Retinal pigment epithelial cell (primary cell): ENCODE measurements at places on chromosomes 2 and 18.

- peak; percentile 76 for DNase-seq
Measured at GRCh38 chr2:203626952-203627681, 79.3 kb upstream of the CD28 start.

GRCh38 chr18:54134053-54134452, 90.4 kb downstream of the MBD2 start:
- DNase-seq, result no peak

- no peak for DNase-seq
Measured at GRCh38 chr2:127637236-127637630, 8.7 kb upstream of the GPR17 start.

GRCh38 chr2:23135481-23136100, 249.4 kb upstream of the KLHL29 start:
- peak; percentile 62 for DNase-seq

GRCh38 chr2:71620851-71621251, 167.5 kb downstream of the DYSF start:
- DNase-seq, result no peak

- DNase-seq, result no peak
Measured at GRCh38 chr2:224417361-224417729, 15.4 kb upstream of the FAM124B start.

GRCh38 chr2:177036747-177037146, 175.8 kb upstream of the HNRNPA3 start:
- no peak for DNase-seq

- no peak for DNase-seq
Measured at GRCh38 chr2:26312471-26312870, 33.5 kb upstream of the SELENOI start.

DNA sequence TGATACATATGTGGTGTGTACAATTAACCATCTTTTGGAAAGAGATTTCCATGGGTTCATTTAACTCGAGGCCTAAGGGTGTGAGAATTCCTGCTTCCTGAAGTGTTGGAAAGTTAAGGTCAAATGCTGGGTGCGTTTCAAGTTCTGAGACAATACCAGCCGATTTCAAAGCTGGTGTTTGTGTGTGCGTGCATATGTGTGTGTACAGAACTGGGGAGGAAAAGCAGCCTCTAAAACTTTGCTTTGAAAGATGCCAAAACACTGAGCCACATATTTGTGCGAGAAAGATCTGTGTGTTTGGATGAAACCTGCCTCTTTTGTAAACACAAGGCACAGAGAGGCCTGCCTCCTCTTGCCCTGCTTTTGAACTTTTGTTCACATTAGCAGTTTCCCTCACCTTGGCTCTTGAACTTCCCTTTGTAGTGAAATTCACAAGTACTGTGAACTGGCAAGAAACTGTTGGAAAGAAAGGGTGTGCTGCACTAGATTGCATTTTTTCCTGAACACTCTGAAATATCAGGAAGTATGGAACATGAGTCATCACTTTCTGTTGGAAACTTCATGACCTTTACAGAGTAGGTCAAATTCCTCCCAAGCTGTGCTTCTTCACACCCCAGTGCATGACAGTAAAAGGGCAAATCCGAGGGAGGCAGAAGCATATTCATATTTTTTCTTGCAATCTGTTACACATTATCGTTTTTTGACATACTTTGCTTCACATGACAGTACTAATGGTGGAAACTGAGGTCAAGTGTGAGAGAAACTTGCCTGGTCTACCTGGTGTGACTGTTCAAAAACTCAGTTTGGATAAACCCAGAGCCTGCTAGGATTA, 20.0 kb upstream of the CAVIN2 start:
- DNase-seq, result peak; percentile 81

- DNase-seq, result no peak
Measured at GRCh38 chr2:26681656-26682055, 10.9 kb upstream of the KCNK3 start.

DNA sequence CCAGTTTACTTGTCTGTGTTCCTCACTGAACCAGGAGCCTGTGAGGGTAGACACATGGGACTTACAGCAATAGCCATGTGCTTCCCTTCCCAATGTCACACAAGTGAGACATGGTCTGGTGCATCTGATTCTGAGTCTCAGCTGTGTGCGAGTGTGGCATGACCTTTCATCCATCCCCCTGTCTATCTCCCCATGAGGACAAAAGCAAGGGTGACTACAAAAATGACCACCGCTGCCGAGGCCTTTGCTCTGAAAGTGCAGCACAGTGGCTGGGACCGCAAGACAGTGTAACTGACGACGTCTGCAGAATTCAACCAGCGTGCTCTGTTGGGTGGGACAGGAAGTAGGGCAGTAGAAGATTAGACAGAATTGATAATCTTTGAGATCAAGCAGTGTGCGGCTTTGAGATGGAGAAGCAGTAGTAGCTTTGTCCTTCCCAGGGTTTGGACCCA, 50.5 kb downstream of the RAB31 start:
- DNase-seq, result no peak

- DNase-seq, result no peak
Measured at GRCh38 chr2:161321944-161322648, 13.9 kb downstream of the PSMD14 start.

DNA sequence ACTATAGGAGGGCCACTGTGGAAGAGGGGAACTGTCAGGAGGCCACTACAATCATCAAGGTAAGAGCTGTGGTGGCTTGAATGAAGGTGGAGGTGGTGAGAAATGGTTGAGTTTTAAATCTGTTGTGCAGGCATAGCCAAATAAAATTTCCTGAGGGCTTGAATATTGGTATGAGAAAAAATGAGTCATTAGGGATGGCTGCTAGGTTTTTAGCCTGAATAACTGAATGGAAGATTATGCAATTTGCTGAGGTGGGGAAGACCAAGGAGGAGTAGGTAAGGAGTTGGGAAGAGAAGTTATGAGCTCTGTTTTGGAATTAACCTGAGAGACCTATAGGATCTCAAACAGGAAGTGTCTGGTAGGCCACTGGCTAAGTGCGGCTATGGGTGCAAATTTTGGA, 84.0 kb downstream of the KLHL14 start:
- no peak for DNase-seq

GRCh38 chr2:218780851-218781690, 876 bp upstream of the CYP27A1 start:
- no peak for DNase-seq

GRCh38 chr2:35454966-35455638, 900.5 kb upstream of the CRIM1 start:
- no peak for DNase-seq

DNA sequence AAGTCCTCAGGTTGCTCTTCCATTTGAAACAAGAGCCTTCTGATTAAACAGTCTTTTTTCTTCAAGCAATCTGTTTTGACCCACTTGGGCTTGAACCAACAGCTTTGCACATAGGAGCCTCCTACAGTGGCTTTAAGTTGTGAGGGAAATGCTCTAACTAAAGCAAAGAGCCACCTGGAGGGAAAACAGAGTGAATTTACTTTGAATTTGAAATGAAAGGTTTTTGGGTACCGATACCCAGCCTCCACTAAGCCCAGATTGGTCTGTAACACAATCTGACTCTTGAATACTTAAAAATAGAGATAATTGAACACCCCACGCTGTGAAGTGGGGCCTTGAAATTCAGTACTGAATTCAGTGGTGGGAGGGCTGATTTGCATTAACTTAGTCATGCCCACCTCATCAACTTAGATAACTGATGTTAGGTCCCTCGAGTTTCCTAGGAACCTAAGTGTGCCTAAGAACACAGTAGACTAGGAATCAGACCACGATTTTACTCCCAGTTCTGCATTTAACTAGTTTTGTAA, 56.3 kb upstream of the ACVR1C start:
- no peak for DNase-seq

DNA sequence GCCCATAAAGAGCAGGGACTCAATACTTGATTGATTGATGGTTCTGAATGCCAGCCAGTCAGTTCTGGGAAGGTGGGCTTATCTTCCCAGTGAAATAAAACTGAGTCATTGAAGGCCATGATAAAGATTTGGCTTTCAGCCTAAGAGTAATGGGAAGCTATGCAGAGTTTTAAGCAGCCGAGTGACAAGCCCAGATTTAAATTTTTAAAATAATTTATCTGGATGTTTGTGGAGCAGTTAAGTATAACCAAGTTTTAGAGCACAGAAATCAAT, 122.8 kb downstream of the RAPGEF4 start:
- peak; percentile 54 for DNase-seq

DNA sequence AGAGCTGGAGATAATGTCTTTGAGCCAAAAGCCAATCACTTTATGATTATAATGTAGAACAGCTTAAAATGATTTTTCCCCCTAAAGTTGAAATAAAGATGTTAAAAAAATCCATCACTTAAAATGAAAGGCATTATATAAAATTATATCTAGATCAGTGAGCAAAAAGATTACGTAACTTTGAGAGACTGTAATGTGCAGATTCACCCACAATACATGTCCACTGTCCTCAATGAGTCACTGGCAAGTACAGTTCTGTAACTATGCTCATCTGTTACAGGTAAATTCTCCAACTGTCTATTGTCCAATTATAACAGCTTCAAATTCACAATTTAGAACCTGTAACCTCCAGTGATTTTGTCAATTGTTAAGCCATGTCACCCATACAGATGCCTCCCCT, 19.0 kb downstream of the FAM161A start:
- DNase-seq, result no peak

GRCh38 chr18:21000667-21001066, 110.9 kb downstream of the ROCK1 start:
- no peak for DNase-seq

DNA sequence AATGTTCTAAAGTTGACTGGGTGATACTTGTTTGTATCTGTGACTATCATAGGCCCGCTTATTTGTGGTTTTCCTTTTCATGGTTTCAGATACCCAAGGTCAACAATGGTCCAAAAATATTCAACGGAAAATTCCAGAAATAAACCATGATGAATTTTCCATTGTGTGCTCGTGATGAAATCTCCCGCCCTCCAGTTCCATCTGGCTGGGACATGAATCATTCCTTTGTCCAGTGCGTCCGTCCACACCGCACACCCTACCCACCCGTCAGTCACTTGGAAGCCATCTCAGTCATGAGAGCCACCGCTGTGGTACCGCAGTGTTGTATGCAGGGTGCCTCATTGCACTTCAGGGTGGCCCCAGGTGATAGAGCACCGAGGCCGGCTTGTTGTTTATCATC, 268.2 kb upstream of the PXDN start:
- no peak for DNase-seq

- no peak for DNase-seq
Measured at GRCh38 chr2:182452456-182452990, 25.7 kb upstream of the PDE1A start.

DNA sequence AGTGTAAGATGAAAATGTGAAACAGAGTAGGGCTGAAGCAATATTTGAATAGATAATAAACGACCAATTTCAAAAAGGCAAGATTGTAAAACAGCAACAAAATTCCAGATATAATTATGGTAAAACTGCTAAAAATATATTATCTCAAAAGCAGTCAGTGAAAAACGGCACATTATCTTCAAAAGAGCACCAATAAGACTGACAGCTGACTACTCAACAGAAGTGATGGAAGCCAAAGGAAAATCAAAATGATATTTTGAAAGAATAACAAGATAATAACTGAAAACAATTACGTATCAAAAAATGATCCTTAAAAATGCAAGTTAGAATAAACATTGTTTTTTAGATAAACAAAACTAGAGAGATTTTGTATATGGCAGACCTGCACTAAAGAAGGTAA, 920.6 kb upstream of the FAM98A start:
- DNase-seq, result no peak

GRCh38 chr2:168338292-168338691, 90.9 kb upstream of the STK39 start:
- no peak for DNase-seq

DNA sequence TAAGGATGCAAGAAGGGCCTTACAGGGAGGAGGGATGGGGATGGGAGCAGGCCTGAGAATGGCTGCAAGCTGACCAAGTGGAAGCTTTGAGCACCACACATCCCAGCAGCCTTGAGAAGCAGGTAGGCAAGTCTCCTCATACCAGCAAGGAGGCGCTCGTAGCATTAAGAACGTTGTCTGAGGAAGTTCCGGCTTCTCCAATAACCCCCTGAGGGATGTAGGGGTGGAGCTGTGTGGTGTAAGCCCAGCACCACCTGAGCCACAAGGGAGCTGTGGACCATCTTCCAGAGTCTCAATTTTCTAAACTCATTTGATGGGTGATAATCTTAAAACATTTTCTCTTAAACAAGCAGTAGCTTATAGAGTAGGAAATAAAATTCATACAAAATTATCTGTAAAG, 50.6 kb downstream of the ST3GAL5 start:
- no peak for DNase-seq

DNA sequence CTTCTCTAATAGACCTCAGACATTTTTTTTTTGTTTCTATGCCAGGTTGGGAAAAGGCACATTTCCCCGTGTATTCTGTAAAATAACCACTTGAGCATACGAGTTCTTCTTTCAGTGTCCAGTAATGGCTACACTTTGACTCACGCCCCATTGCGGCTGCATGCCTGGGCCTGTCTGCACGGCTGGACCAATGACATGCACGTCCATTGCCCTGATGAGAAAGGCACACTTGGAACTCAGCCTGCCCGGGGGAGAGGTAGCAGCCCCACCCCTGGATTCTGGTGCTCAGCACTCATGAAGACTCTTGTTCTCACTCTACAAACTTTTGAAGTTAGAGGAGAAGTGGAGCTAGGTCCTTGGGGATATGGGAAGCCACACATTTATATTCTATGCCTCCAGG, 5.8 kb downstream of the PCARE start:
- DNase-seq, result no peak

GRCh38 chr18:21117409-21118131, 6.0 kb upstream of the ROCK1 start:
- no peak for DNase-seq

- DNase-seq, result no peak
Measured at GRCh38 chr2:148554459-148555247, 89.9 kb upstream of the EPC2 start.

DNA sequence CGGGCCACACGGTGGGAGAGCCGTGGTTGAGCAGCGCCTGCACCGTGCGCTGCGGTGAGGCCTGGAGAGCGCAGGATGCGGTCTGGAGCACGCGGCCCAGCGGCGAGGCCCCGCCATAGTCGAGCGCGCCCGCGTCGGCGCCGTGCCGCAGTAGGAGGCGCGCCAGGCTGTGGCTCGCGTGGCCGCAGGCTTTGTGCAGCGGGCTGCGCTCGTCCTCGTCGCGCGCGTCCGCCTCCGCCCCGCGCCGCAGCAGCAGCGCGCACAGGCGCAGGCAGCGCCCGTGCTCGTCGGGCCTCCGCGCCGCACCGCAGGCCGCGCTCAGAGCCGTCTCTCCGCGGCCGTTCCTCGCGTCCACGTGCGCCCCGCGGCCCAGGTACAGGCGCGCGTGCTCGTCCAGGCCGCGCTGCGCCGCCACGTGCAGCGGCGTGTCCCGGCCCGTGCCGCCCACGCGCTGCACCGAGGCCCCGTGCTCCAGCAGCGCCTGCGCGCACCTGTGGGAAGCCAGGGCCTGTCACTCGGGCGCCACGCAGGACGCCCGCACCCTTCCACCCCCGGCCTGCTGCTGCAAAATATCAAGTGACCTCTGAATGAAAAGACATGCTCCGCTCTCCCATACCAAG, 46.3 kb upstream of the GBX2 start:
- no peak for DNase-seq

- no peak for DNase-seq
Measured at GRCh38 chr2:88606371-88607030, 20.8 kb downstream of the EIF2AK3 start.

- no peak for DNase-seq
Measured at GRCh38 chr18:35618696-35619095, 37.2 kb downstream of the GALNT1 start.

GRCh38 chr2:145555360-145555759, 1035.4 kb upstream of the ZEB2 start:
- no peak for DNase-seq

- DNase-seq, result no peak
Measured at GRCh38 chr2:191625016-191625415, 52.9 kb upstream of the NABP1 start.

- no peak for DNase-seq
Measured at GRCh38 chr2:447902-448665, 160.2 kb upstream of the ALKAL2 start.

- DNase-seq, result no peak
Measured at GRCh38 chr18:11872479-11873136, 21.4 kb downstream of the CHMP1B start.
